ENCODE measurements at places on chromosomes 1 and 21.

GRCh38 chr21:45486443-45487160 lies 55.6 kb downstream of the SLC19A1 start:
- DNase-seq: no peak

DNA sequence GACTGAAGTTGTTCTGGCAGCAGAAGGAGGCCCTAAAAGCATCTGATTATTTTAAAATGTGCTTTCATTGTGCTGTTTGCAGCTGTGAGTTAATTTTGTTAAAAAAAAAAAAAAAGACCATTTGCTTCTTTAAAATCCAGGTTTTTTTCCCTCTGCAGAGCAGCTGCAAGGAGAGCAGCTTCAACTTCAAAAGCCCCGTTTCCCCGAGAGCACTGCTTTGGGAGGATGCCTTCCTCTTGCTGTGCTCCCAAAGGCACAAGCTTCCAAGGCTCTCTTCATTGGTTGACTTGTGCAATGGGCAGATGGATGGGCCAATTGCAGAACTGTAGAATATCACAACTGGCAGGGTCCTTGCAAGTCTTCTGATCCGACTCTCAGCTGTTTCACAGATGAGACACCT lies 459.2 kb upstream of the PKN2 start:
- DNase-seq: no peak

DNA sequence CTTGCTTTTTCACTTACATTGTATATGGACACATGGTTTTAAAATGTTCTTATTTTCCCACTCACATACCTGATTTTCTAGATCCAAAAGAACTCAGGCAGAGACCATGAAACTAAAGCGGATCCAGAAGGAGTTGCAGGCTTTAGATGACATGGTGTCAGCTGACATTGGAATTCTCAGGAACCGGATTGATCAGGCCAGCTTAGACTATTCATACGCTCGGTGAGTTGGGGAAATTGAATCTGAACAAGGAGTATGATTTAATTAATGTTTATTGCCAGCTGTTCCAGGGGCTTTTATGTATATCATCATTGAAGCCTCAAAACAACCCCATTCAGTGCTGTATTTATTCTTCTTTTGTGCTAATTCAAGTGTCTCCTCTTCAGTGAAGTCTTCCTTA lies 12.7 kb downstream of the GORAB start:
- no peak for DNase-seq

DNA sequence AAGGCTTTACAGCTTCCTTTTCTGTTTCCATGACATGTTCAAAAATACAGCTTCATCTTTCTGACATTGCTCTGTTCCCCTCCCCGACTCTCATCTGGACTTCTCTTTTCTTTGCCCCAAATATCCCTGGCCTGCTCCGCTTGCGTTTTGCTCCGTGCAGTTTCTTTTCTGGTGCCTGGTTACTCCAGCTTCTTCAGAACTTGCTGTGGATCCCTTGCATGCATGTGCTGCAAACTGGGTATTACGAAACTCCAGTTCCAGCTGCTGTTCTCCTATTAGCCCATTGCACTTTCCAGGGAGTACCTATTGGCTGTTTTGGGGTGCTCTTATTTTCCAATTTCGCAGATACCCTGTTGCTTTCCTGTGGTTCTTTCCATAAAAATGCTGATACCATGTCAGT lies 9.9 kb upstream of the NDC1 start:
- no peak for DNase-seq

GRCh38 chr1:181094416-181095212 lies 6.1 kb downstream of the IER5 start:
- DNase-seq: no peak

GRCh38 chr1:222994511-222995235 lies 148.4 kb downstream of the TLR5 start:
- DNase-seq: no peak

Measured in NT2/D1 (cell line).